ENCODE measurements at places on chromosomes 2 and 18.

DNA sequence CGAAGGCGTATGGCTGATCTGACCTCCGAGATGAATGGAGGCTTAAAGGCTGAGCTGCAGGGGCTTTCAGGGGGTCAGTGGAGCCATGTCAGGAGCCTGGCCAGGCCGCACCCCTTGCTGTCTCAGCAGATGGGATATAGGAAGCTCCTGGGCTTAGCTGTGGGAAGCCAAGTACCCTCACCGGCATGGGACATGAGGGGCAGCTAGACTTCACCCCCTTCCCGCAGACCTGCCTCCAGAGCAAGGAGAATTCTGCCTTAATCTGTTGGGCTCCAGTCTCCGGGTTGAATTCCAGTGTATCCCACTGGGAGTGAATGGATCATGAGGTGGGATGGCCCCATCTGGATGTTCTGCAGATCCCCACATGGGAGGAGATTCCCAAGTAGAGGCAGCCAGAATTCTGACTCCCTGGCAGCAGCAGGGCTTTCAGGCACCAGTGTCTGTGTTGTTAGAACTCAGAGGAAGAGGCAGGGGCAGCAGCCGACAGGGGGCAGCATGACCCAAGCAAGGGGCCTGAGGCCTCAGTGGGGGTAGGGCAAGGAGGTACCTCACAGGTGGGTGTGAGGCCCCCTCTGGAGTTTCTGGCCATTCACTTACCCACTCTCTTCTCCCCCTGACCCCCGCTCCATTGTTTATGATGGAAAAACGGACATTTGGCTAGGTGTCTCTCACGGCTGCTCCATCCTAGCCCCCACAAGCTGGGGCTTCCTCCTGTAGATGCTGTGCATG, 19.1 kb downstream of the CAPG start:
- peak; percentile 80 for DNase-seq

DNA sequence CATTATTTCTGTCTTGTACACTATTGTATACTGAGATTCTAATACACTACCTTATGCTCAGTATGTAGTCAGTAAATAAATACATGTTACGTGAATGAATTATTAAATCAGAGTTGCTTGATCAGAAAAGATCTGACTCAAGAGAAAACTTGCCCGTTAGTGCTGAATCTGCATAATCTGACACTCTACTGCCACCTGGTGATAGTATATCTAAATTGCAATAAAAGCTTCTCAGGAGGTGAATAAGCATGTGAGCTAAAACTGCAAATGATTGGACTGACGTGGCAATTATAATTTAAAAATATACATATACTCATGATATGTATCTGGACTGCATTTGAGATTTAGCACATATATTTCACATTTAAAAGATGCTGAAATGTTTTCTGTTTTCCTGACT, 70.4 kb downstream of the KIAA1328 start:
- DNase-seq = peak; percentile 3

- DNase-seq = no peak
Measured at GRCh38 chr2:109351164-109351756, 222.3 kb downstream of the SH3RF3 start.

DNA sequence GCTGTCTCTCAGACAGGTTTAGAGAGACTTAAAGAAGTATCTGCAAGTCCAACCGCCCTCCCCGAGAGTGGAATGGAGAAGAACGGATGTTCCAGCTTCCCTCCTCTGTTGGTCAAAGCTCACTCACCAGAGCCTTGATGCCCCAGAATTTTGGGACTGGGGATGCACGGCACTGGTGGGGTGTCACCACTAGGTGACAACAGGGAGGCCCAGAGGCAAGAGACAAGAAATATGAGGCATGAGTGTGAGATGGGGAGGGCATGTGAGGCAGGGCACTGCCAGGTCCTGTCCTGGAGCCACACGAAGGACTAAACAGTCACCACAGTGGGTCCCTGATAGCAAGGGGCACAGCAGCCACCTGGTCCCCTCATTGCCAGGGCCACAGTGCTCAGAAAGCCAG, 35.1 kb upstream of the SH3BP4 start:
- DNase-seq = no peak

DNA sequence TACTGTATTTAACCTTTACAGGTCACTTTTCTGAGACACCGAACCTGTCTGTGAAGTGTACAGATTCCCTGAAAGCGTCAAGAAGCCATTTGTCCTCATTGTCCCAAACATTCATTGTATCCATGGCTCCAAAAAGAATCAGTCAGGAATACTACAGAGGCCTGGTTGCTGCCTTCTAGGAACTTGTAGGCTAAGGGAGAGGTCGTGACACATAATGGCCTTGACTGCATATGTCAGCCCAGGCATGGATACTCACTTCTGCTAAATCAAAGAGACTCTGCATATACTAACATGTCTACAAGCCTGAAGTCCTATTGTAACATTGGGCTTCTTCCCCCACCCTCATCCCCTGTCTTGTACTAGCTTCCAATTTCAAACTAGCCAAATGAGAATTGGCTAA, 40.2 kb downstream of the ONECUT2 start:
- no peak for DNase-seq

- DNase-seq = no peak
Measured at GRCh38 chr18:63421514-63421913, 762 bp downstream of the VPS4B start.

GRCh38 chr18:67151366-67151765, 365.2 kb downstream of the DSEL start:
- no peak for DNase-seq

- no peak for DNase-seq
Measured at GRCh38 chr18:22185273-22185672, 15.9 kb downstream of the GATA6 start.

DNA sequence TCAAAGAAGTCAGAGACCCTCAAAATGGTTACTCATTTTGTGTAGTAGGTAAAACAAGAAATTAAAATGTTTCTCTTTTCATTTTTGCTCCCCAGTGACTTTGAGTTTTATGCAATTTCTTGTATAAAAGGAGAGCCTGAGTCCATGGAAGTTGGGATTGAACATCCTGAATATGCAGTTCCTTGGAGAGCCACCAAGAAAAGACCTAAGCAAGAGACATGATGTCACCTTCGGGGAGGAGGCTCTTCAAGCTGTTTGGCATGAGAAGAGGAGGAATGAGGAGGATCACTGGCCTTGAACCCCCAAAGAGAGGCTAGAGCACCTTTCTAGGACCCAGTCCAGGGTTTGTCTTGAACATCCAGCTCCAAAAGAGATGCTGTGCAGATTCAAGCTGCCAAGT, 83.5 kb upstream of the STPG4 start:
- no peak for DNase-seq

- DNase-seq = no peak
Measured at GRCh38 chr2:124797049-124797448, 772.0 kb downstream of the CNTNAP5 start.

DNA sequence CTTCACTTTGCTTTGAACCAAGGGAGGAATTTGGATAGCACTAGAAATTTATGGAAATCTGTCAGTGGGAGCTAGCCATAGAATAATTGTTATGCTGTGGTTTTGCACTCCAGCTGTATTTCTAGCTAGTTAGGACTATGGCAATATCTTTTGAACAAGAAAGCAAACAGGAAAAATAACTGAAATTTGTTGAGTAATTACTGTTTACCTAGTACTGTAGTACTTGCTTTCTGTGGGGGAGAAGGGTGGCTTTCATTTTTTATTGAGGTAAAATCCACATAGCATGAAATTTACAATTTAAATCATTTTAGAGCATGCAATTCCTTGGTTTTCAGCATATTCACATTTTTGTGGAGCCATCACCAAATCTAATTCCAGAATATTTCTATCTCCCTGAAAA, 28.4 kb downstream of the MBD5 start:
- DNase-seq = no peak

- DNase-seq = no peak
Measured at GRCh38 chr2:73993778-73994177, 9.1 kb downstream of the TET3 start.

GRCh38 chr2:175161-175786, 88.6 kb downstream of the SH3YL1 start:
- no peak for DNase-seq

- no peak for DNase-seq
Measured at GRCh38 chr18:44957461-44957860, 276.8 kb downstream of the SETBP1 start.

- no peak for DNase-seq
Measured at GRCh38 chr2:120450196-120450820, 104.4 kb downstream of the INHBB start.
